Activated CD4-positive, alpha-beta T cell treated with anti-CD3 and anti-CD28 coated beads for 1 hour (primary cell): ENCODE measurements at places on chromosomes 13 and 19.

DNA sequence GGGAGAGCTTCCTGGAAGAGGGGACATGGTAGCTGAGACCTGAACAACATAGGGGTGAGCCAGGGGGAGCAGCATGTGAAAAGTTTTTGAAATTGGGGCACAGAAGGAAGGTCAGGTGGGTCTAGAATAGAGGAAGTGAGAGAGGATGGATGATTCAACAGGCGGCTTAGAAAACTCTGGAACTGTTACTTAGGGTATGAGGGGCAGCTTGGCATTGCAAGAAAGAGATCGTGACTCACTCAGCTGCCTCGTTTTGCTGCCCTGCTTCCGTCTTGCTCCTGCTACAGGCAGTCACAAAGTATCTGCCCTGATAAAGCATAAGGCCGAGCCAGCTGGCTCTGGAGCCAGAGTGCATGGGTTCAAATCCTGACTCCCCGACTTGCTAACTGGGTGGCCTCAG lies 1.3 kb upstream of the CEACAM20 start:
- DNase-seq = no peak

DNA sequence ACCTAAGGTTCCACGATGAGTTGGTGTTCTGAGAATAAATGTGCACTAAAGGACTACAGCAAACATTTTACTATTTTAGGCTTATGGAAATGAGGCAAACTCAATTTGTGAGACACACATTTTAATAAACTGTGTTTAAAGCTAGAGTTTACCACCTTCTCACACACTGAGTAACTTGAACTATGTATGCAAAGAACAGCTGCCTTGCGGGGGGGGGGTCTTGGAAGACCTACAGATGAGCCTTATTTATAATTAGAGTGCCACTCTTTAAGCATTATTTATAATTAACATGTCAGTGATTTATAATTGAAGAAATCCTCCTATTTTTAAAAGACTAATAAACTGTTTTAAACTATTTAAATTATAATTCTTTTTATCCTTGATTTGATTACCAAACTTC lies 300.4 kb downstream of the DLEU7 start:
- no peak for DNase-seq

DNA sequence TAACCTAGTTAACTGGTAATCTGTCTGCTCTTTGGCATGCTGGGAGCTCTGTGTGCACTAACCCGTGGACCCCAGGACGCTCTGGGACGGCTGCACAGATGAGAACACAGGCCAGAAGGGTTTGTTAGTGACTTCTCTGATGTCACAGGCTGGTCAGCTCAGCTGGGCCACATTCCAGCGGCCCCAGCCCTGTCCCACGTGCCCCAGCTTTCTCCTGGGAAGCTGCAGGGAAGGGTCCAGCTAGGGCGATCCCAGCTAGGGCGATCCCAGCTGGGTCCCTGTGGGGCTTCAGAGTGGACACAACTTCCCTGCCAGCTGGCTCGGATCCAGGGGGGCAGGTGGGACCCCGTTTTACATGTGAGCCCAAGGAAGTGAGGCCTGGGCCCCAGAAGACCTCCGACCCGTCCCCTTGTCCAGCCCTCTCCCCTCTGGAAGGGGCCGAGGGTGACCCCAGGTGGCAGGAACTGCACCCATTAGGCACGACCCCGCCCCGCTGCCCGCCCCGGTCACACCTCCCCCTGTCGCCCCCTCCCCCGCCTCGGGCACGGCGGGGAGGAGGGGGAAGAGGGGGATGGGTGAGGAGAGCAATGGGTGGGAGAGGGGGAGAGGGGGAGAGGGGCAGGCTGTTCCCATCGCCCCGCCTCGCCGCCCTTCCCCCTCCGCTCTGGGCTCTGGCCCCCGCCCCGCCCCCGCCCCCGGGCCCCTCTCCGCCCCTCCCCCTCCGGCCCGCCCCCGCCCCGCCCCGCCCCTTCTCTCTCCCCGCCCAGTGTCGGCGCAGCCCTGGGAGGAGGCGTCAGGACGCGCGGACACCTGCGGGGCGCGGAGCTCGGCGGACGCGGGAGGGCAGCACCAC lies 75.2 kb upstream of the MCF2L start:
- no peak for DNase-seq

DNA sequence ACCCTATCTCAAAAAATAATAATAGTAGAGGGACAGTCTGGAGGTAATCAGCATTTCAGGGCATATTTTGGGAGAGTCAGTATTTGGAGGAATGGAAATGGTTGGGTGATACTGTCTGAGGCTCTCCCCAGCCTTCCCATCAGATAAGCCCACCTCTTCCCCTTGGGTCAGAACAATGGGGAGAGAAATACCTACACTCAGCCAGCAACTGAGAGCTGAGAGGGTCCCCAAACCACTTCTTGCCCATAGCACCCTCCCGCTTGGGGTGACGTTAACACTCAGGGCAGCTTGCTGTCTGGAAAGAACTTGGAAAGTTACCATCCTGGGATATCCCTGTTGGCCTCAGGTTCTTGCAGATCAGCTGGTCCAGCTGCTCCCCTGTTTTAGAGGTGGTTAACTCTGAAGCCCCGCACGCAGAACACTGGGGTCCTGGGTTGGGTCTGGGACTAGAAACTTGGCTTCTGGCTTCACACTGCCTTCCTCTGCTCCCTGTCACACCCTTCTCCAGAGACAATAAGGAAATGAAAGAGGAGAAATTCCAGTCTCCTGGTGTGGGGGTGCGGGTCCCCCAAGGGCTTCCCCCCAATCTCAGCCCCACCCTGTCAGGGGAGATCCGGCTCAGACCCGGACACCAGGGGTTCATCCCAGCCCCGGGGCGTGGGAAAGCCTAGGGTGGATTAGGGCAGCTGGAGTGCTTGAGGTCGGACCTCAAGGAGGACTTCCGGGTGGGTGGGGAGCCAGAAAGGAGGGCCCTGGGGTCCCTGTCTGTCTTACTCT lies 2.5 kb downstream of the FOXA3 start:
- no peak for DNase-seq

DNA sequence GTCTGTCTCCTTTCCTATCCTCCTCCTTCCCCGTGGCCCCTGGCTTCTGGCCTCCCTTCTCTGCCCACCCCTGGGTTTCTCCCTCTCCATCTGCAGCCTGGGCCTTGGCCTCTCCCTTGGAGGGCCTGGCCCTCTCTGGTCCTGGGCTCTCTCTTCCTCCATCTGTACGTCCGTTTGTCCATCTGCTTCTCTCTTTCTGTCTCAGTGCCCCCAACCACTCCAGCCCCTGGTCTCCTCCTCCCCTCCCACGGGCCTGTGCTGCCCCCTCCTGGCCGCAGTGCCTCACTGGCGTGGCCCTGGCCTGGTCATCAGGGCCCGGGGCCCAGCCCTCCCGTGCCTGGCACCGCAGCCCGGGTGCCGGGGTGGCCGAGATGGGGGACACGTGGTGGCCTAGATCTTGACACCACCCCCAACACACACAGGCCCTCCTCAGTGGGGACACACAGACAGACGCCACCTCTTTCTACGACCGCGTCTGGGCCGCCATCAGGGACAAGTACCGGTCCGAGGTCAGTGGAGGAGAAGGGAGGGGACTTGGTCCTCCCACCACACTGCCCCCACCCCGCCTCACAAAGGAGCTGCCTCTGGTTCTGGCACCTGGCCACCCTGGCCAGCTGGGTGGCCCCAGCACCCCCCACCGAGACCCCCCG lies 11.3 kb downstream of the PRKCSH start:
- DNase-seq = peak; percentile 29

DNA sequence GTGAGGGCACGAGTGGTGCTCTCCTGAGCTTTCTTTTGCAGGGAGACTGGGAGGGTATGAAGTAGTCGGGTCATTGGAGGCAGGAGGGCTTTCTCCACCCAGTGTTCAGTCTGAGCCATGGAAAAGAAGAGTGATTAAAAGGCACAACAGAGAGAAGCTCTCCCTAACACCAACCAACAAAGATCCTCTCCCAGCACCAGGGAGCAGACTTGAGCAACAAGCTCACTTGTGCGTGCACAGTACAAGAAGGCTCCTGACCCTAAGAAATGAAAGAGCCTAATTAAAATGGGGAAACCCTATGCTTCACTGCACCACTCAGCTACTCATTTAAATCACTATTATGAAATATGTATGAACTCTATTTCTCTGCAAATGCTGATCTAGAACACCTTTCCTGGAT lies 276.3 kb upstream of the SOX21 start:
- DNase-seq = no peak

DNA sequence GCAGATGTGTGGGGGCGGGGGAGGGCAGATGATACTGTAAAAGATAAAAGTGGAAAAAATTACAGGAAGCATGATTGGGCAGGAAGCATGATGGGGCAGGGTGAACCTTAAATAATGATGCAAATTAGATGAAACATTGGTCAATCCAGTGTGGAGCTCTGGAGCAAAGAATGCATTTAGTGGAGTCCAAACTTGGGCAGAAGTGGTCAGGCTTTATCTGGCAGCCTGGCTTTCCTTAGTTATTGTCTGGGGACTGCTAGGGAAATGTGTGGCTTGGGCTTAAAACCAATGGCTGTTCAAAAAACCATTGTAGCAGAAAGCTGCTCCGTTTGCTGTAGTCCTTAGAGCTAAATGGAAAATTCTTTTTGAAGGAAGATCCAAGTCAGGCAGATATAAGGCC lies 1077.3 kb upstream of the MIR17HG start:
- no peak for DNase-seq

DNA sequence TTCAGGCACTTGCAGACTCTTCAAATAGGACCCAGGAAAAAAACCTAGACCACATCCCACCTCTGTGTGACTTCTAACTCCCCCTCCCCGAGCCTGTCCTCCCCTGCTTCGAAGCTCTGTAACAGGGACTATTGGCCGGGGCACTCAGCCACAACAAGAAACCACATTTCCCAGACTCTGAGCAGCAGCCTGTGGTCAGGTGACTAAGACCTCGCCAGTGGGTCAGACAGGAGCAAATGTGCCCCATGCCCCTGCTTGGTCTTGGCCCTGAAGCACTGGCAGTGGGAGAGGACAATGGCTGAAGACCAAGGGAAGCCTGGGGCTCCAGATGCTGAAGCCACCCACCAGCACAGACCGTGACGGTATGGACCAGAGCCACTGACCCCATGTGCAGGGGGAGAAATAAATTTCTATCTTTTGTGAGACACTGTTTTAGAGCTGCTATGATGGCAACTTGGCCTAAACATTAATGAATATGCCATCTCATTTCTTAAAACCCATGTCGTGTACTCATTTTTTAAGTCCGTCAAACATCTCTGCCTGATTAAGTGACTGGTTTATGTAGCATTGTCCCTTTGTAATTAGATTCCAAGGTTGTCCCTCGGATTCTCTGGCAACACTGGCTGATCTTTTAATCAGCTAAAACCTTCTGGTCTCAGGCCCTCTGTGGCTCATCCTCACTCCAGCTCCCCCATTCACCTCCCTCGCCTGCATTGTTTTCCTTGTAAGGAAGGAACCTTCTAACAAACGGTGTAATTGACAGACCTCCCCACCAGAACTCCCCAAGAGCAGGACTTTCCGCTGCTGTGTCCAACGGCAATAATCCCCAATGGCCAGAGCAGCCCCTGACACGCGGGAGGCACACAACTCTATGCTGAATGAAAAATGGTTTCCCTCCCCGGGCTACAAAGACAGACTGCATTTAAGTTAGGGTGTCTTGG lies 98.4 kb downstream of the STK24 start:
- no peak for DNase-seq

DNA sequence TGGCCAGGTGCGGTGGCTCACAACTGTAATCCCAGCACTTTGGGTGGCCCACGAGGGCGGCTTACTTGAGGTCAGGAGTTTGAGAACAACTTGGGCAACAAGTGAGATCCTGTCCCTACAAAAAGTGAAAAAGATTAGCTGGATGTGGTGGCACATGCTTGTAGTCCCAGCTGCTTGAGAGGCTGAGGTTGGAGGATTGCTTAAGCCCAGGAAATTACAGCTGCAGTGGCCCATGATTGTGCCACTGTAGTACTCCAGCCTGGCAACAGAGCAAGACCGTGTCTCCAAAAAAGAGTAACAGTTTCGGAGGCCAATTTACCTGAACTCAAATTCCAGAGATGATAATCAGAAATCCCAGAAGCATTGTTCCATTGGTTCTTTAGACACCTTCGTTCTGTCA lies 4.4 kb downstream of the ZNF473 start:
- no peak for DNase-seq

GRCh38 chr13:48653472-48653939 lies at the start of gene CYSLTR2:
TSS of gene CYSLTR2 (plus strand) at chr13:48653929. CDS start at chr13:48706818, 52,889 bp downstream.
- DNase-seq = no peak

- peak; percentile 14 for DNase-seq
Observed at GRCh38 chr13:50365408-50366391, 350.5 kb downstream of the KCNRG start.

DNA sequence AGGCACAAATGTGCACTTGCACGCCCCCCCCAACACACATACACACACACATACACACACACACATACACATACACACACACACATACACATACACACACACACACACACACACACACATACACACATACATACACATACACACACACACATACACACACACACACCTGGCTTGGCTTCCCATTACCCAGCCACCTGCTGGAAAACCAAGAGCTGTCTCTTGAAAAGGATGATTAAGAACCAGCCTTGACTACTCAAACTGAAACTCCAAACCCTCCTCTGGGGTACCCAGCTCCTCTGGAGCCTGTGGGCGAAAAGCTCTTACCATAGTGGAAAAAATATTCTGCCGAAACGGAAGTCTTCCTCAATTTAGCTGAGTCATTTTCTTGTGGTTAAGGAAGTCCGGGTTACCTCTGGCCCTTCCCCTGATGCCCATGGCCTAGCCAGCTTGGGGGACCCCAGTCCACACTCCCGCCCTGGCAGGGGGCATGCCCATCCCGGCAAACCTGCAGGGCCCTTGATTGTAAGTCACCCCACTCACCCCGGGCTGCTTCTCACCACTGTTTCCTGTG lies 21.9 kb downstream of the CEBPA start:
- no peak for DNase-seq

GRCh38 chr13:89052699-89053098 lies 1381.5 kb downstream of the SLITRK5 start:
- DNase-seq = no peak

- DNase-seq = no peak
Observed at GRCh38 chr13:63279136-63279535, 1863.5 kb upstream of the PCDH20 start.

GRCh38 chr19:6721138-6721474 lies 656 bp upstream of the C3 start:
- no peak for DNase-seq

GRCh38 chr19:941292-942132 lies 15.7 kb downstream of the ARID3A start:
- DNase-seq = no peak

GRCh38 chr13:37709318-37709717 lies 110.8 kb upstream of the POSTN start:
- DNase-seq = no peak

DNA sequence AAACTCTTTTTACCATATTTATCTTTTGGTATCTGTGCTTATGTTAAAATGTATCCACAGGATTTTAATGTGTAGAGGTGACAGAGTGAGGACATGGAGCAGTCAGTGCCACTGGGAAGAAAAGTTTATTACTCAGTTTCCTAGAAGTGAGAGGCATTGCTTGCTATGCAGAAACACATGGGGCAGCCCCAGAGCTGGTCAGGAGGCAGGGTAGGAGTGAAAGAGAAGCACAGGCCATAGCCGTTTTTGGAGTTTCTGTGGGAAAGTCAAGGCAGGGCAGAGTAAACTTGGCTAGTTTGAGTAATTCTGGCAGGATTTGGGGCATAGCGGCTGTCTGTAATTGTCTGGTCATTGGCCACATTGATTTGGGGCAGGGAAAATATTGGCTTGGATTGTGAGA lies 370.9 kb downstream of the FGF9 start:
- no peak for DNase-seq
